ENCODE measurements at places on chromosomes 4 and X.

DNA sequence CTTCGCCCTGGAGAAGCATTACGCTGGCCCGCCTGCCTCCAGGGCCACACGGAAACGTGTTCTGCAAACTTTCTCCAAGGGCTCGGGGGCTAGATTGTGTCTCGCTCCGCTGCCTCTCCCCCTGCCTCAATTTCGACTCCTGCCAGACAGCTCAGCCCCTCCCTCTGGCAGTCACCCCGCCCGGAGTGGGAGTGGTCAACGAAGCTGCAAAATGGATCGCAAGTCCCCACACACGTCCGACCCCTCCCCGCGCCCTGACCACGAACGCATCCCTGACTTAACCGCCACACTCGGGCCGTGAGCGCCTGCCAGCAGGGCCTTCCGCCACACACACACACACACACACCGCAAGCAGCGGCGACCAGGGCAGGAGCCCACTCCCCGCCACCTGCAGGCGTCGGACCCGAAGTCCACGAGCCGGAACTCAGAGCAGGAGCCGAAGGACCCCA, 47.0 kb upstream of the NKAP start:
- DNase-seq: no peak

- DNase-seq: no peak
Measured at GRCh38 chrX:53997724-53998123, 46.5 kb downstream of the PHF8 start.

DNA sequence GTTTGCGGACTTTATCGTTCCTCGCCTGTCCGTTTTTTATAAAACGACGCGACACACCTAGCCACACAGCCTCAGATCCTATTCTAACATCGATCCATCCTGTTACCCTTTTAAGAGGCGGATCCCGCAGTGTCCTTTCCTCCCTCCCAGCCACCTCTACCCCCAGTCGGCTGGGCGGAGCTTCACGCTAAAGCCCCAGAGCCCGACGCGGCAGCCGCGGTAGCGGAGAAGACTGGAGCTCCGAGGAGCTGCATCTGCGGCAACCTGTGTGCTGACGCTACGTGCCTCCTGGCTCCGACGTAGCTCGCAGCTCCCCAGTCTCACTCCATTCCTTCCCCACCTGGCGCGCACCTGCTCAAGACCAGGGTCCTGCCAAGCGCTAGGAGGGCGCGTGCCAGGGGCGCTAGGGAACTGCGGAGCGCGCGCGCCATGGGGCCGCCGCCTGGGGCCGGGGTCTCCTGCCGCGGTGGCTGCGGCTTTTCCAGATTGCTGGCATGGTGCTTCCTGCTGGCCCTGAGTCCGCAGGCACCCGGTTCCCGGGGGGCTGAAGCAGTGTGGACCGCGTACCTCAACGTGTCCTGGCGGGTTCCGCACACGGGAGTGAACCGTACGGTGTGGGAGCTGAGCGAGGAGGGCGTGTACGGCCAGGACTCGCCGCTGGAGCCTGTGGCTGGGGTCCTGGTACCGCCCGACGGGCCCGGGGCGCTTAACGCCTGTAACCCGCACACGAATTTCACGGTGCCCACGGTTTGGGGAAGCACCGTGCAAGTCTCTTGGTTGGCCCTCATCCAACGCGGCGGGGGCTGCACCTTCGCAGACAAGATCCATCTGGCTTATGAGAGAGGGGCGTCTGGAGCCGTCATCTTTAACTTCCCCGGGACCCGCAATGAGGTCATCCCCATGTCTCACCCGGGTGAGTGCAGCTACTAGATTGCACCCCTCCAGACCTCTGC, at the start of gene RNF128:
Gene RNF128, plus strand, starts transcription at position 217 of the 953 bp plus-strand sequence. Its CDS starts 213 bp downstream, at position 430.
- no peak for DNase-seq

DNA sequence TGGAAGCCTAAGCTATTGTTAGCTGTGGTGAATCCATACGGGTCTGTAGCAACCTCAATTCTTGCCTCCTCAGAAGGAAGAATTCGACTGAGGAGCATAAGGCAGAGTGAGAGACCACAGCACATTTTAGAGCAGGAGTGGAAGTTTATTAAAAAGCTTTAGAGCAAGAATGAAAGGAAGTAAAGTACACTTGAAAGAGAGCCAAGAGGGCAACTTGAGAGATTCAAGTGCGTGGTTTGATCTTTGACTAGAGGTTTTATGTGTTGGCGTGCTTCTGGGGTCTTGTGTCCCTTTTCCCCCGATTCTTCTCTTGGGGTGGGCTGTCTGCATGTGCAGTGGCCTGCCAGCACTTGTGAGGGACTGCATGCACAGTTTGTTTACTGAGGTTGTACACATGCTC, 880.6 kb upstream of the INTU start:
- DNase-seq: no peak

- peak; percentile 91 for DNase-seq
Measured at GRCh38 chr4:169627307-169627706, 6.9 kb downstream of the CLCN3 start.

GRCh38 chr4:72564184-72564583, 4.8 kb downstream of the ADAMTS3 start:
- no peak for DNase-seq

DNA sequence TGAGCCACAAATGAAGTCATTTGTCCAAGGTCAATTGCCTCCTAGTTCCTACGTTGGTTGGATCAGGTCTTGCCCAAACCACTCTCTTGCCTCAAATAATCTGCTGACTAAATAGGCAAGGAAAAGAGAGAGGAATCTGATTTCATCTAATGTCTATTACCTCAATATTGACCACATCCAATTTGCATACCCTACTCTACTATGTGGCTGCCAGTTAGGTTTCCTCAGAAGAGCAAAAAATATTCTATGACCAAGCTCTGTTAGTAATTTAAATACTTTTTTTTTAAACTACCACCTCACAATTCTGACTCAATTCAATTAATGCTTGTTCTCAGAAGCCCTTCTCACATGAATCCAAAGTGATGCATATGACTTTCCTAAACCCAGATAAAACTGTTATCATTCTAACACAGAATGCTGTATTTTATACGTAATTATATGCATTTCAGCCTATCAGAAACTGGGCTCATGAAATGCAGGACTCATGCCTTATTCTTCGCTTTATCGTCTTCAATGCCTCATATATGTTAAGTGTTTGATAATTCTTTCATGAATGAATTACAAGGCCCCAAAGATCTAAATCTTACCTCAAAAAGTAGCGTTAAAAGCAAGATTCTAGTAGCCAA, 98.6 kb downstream of the HUWE1 start:
- DNase-seq: peak; percentile 81

DNA sequence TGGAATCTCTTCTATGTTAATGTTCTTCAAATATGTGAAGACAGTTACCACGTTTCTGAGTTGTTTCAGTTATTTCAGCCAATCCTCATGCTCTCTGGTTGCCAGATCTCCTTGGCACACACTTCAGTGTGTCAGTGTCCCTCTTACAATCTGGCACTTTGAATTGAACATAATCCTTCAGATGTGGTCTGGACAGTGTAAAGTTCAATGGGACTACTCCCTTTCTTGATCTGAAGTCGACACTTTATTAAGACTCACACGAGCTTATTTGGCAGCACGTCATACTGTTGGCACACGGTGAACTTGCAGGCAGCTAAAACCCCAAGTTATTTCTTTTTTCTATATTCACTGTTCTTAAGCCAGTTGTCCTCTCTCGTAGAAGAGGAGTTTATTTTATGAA, 28.2 kb downstream of the ARSJ start:
- no peak for DNase-seq

- no peak for DNase-seq
Measured at GRCh38 chrX:56796641-56797395, 67.8 kb downstream of the NBDY start.

DNA sequence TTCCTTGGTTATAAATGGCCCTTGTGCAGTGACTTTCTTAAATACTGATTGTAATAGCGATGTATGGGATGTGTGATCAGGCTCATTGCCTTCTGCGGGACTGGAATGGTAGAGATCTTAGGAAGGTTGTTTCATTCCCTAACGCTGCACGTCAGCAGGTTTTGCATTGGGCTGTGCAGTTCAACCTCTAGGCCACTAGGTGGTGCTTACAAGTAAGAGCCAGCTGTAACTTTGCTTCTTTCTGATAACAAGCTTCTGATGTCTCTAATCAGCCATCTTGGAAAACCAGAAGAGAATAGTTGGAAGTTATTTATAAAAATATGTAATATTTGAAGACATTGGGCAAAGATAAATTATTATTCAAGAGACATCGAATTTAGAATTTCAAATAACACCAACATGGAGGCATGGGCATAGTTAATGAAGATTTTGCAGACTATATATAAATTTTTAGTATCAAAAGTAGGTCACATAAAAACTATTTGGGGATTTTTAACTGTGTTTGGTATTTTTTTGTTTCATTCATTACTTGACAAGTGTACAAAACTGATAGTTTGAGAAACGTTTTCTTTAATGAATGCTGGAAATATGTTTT, 339.7 kb upstream of the PCDH7 start:
- peak; percentile 45 for DNase-seq

- DNase-seq: peak; percentile 2
Measured at GRCh38 chr4:7581477-7581876, 146.7 kb upstream of the PSAPL1 start.

DNA sequence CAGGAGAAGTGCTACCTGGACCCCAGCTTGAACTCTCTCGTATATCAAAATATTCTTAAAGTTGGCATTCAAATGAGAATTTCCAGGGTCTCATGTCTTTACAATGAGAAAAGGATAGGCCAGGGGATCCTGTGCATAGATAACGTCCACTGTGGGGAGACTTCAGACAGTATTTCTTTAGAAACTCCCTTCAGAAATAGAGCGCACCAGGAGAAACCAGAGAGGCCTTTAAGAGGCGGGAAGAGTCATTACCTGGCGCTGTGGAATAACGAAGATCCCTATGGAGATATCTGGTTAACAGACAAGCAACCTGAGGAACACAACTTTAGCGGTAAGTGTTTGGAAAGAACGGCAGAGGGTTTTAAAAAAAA, 600 bp downstream of the RADX start:
- DNase-seq: peak; percentile 18

GRCh38 chr4:102817021-102817605, 10.2 kb downstream of the UBE2D3 start:
- DNase-seq: no peak

GRCh38 chrX:13482746-13483541, 86.5 kb upstream of the EGFL6 start:
- no peak for DNase-seq

GRCh38 chrX:22800806-22801205, 199.0 kb upstream of the DDX53 start:
- DNase-seq: no peak

Data from hematopoietic multipotent progenitor cell treated with erythropoietin and hydrocortisone succinate and interleukin-3 and kit ligand, for 8 days (in vitro differentiated cells).